ENCODE measurements at places on chromosomes 7 and 10.

- no peak for DNase-seq
Observed at GRCh38 chr10:125373546-125373945, 213.2 kb upstream of the CTBP2 start.

DNA sequence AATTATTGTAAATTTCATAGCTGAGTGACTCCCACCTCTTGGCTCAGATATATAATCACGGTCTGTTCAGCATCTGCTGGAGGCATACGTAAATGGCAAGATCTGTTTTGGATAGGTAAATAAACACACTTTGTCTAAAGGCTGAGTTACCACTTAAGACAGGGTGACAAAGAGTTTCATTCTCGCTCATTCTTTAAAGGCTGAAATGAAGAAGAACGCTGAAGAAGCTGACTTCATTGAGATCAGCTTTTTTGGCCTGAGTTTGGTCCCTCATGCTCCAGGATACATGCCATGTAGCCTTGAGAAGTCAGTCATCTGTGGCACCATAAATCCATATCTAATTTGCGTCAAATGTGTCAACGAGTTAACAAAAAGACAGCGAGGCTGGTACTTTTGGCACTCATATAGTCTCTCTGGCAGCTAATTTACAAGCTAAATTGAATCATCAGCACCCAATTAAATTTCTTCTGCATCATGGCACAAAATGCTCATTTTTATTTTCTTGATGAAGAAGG is 309.9 kb downstream of the GPAM start:
- DNase-seq, result no peak

GRCh38 chr7:106243893-106244292 is 40.9 kb downstream of the NAMPT start:
- DNase-seq, result no peak

GRCh38 chr10:70956029-70956759 is 67.8 kb upstream of the PCBD1 start:
- no peak for DNase-seq

DNA sequence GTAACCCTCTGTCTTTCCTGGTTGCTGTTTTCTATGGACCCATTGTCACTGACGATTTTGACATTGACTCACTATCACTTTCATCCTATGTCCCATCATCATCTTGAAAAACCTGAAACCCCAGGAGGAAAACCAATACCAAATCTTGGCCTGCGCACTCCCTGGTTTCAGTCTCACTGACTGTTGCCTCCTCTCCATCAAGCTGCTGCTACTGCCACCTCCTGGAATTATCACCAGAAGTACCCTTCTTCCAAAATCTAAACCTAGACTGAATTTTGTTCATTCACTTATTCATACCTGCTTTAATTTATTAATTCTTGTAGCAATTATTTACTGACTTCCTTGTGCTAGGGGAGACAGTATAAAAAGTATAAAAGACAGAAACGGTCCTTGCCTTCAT is 44.5 kb upstream of the ACBD5 start:
- DNase-seq, result no peak

- no peak for DNase-seq
Observed at GRCh38 chr7:37435156-37435855, 13.4 kb downstream of the ELMO1 start.

GRCh38 chr10:102522874-102523249 is 19.1 kb downstream of the SUFU start:
- no peak for DNase-seq

GRCh38 chr10:27815846-27816245 is 70.2 kb upstream of the MKX start:
- no peak for DNase-seq

GRCh38 chr7:78264105-78264504 is 465.5 kb downstream of the PHTF2 start:
- no peak for DNase-seq

DNA sequence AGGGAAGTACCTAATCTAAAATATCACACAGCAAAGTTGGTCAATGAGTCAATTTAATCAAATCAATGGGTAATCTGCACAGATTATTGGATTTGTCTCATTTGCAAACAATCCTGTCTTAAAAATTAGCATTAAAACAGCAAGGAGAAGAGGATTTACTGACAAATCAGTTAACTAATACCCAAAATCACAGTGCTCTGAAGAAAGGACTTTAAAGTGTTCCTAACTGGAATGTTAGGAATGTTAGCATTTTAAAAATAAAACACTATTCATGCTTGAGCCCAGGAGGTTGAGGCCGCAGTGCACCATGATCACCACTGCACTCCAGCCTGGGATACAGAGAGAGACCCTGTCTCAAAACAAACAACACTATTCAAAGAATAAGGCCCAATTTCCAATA is 83.1 kb downstream of the CHCHD3 start:
- DNase-seq, result no peak

GRCh38 chr7:128014811-128015210 is 16.4 kb downstream of the LRRC4 start:
- DNase-seq, result no peak

- DNase-seq, result no peak
Observed at GRCh38 chr7:101991860-101992259, 174.4 kb downstream of the CUX1 start.

GRCh38 chr10:121457729-121458128 is 140.5 kb downstream of the FGFR2 start:
- no peak for DNase-seq
